ENCODE measurements at places on chromosomes 7 and 10. TPM values are rescaled to one million over a fixed set of nuclear protein-coding genes. Genes with fewer than 3 reads are reported as not detected.

IFIT2 gene
- total RNA-seq: 1.5 TPM

DNA sequence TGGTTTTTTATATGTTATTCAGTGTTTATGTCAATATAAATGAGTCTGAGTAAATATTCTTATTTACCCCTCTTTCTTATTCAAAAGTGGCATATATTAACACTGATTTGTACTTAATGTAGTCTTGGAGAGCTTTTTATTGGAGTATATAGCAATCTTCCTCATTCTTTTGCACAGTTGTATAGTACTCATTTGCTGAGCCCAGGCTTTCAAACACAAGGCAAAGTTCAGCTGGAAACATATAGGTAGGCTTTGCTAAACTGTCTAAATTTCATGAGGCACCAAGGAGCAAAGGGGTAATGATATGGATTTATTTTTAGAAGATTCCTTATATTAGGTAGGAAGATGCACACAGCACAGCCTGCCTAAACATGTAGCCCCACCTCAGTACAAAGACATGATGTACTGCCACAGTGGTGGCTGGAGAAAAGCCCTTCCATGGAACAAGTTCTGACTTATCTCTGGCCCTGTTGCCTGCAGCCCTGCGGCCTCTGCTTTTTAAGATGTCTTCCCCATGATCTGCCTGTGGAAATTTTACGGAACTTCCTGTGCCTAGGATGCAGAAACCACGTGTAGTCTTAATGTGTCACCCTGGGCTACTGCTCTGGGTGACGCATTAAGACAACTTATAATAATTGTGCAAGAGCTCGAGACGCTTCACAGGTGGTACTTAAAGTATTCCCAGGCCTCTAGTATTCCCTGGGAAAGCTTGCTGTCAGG, 9.6 kb upstream of the PDCD4 start:
- peak; percentile 79 for ATAC-seq

- ATAC-seq: no peak
These were observed 1.3 kb upstream of the UNC5B start for GRCh38 chr10:71211053-71211452.

WNT2 gene
- total RNA-seq: not detected

DNA sequence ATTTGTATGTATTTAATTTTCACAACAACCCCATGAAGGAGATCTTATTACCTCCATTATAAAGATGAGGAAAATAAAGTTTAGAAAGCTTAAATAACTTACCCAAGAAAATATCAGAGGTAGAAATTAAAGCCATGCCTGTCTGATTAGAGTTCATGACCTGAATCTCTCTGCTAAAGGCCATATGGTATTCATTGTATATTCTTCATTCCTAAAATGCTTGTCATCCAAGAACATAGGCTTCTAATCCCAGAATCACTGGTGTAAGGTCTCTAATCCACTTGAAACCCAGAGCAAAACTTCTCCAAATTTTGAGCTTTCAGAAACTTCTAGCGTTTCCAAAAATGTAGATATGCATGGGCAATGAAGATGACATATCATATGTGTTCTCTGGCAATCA, 72.3 kb upstream of the YAE1 start:
- ATAC-seq: no peak

GRCh38 chr7:132577206-132578049, 1.2 kb upstream of the PLXNA4 start:
- no peak for ATAC-seq

DNA sequence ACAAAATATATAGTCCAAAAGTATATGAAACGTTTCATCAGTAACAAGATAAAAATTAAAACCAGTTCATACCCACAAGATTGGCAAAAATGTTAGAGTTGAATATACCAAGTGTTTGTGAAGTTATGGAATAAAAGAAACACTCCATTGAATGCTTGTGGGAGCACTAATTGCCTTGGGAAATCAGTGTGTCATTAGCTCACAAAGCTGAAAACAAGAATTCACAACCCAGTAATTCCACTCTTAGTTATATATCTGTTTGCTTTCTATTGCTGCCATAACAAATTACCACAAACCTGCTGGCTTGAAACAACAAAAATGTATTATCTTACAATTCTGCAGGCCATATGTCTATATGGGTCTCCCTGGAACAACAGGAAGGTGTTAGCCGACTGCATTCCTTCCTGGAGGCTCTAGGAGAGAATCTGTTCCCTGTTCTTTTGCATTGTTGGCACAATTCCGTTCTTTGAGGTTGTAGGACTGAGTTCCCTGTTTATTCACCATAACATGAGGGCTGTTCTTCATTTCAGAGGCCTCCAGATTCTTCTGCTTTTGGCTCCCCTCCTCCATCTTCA, 45.7 kb downstream of the SEM1 start:
- no peak for ATAC-seq

DNA sequence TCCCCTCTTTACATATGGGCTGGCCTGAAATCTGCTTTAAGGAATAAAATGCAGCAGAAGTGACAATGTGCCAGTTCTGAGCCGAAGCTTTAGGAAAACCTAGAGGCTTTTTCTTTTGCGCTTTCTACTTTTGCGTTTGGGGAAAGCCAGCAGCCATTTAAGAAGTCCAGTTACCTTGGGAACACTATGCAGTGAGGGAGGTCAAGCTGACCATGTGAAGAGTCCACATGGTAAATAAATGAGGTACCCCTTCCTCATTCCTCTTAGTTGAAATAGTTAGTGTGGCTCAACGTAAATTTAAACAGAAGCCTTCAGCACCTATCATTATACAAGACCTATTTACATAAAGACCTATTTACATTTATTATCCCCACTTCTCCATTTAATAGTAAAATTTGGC, 78.5 kb downstream of the TFPI2 start:
- no peak for ATAC-seq

ENTPD1 gene
- 9.2 TPM for total RNA-seq

GRCh38 chr10:71711052-71711623, 8.4 kb downstream of the C10orf105 start:
- no peak for ATAC-seq

GRCh38 chr10:31819391-31819820, 109.2 kb downstream of the ARHGAP12 start:
- no peak for ATAC-seq

DNA sequence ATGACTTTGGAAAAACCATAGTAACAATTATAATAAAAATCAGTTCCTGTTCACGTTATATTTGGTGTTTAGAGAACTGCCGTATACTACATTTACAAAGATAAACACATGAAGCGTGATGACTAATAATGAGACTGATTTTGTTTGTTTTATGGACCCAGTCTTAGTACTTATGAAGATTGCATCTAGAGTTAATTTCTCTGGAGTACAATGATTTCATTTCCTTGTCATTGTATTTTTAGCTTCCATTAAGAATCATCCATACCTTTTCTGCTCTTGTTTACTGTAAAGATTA, 2.9 kb downstream of the RBM20 start:
- ATAC-seq: no peak

UNCX gene
- not detected for total RNA-seq

LEP gene
- 0.12 TPM for total RNA-seq

DNA sequence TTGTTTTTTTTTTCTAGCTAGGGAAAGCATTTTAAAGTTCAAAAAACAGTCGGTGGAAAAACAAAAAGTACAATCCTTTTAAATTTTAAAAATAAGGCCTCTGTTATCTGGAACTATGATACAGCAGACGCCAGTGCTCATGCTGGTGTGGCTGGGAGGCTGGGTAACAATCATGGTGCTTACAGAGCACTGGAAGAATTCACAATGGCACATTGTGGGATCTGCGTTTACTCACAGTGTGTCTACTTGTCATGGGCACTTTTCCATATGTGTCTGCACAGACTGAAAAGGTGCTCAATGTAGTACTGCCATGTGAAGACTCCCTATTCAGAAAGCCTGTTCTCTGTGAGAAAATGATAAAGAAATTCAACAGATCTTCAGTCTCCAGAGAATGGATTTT, 278.2 kb upstream of the IMMP2L start:
- ATAC-seq: no peak

CC2D2B gene
- 0.36 TPM for total RNA-seq

Measured in esophagus mucosa (tissue), 1 donor.